ENCODE measurements at places on chromosomes 7 and 10.

GRCh38 chr7:65910237-65910636, 37.4 kb downstream of the VKORC1L1 start:
- no peak for DNase-seq

- no peak for DNase-seq
These were observed 375 bp downstream of the HKDC1 start for GRCh38 chr10:69220507-69220906.

DNA sequence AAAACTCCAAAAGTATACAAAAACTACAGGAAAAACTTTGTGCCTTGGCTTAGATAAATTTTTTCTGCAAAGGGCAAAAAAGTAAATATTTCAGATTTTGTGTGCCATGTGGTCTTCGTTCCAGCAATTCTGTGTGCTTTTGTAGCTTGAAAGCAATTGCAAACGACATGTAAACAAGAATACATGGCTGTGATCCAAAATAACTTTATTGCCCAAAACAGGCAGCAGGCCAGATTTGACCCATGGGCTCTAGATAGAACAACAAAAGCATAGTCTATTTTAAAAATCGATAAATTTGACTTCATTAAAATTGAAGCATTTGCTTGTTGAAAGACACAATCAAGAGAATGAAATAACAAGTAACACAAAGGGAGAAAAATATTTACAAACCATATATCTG, 336.6 kb downstream of the HPSE2 start:
- DNase-seq: no peak

GRCh38 chr7:30787486-30787885, 16.3 kb downstream of the MINDY4 start:
- DNase-seq: no peak

DNA sequence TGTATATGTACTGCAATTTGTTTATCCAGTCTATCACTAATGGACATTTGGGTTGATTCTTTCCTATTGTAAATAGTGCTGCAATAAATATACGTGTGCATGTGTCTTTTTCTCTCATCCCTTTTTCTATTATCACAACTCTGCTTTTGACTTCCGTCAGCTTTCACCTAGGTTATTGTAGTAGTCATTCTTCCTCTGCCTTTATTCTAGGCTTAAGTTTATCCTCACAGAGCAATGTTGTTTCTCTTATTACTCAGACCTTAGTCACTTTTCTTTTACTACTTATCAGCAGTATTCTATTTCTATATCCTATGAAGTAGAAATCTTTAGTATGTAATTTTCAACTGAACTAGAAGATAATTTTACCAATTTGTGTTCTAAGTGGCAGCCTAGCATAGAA, 175.3 kb upstream of the SEMA3E start:
- DNase-seq: no peak

DNA sequence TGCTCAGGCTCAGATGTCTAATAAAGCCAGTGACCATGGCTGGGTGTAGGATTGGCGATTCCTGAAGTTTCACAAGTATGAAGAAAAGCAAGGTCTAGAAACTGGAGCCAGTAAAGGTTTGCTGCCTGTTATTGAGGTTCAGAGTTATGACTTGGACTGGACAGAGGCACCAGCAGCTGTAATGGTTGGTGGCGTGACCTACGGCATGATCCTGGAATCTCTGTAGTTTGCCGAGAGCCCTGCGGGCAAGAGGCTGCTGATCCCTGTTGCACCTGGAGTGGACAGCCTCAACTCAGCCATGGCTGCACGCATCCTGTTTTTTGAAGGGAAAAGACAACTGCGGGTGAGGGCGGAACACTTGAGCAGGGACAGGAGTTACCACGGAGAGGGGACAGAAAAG, 22.4 kb upstream of the SNX13 start:
- DNase-seq: no peak

DNA sequence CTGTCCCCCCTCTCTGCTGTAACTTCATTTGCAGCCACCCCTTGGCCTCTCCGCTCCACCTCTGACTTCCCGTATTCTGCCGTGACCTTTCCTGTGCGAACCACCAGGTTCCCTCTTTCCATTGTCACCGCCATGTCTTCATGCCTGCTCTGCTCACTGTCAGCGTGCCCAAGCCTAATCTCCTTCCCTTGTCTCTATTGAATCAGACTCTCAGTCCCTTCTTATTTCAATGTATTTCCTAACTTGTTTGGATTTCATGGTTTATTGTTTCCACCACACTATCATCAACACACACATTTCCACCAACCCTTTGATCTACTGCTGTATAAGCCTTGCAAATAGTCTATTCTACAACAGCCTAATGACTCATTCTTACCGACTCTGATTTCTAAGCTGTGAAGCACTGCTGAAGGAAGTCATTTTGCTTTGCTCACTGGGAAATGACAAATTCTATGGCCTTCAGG, 30.0 kb upstream of the INHBA start:
- DNase-seq: peak; percentile 30

DNA sequence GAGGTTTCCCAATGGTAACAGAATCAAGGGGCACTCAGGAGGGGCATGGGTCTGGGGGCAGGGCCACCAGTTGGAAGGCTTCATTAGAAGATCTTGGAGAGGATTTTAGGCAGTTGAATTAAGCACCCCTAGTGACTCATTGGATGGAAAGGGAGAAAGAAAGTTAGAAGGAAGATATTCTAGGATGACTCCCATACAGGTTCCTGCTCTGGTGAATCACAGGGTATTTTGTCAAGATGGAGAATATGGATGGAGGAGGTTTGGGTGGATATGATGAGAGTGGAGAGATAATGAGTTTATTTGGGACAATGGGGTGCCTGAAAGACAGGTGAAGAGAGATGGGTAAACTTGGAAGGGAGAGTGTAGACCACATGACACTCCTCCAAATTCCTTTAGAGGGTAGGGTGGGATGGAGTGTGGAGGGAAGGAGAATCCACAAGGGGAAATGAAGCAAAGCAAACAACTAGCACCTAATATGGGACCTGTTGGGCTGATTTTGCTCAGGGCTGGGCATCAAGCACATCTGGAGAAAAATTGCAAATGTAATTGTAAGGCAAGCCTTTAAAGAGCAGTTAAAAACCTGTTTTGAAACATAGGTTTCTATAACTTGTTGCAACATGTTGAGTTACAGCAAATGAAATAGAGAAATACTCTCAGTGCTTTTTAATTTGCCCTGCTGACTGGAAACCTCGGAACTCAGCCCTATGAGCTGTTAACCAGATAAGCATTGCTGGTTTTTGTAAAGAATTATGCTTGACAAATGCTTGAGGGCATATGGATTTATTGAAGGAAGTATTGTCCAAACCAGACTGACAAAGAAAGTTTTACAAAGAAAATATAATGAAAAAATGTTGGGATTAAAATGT, 2.9 kb upstream of the ENTPD7 start:
- no peak for DNase-seq

- DNase-seq: peak; percentile 53
These were observed at the start of gene TMUB1 for GRCh38 chr7:151083071-151083823. Gene TMUB1, minus strand, starts transcription at chr7:151083493. Its CDS starts 930 bp downstream, at chr7:151082563.

- no peak for DNase-seq
These were observed 238.2 kb downstream of the BUB3 start for GRCh38 chr10:123392182-123392963.

DNA sequence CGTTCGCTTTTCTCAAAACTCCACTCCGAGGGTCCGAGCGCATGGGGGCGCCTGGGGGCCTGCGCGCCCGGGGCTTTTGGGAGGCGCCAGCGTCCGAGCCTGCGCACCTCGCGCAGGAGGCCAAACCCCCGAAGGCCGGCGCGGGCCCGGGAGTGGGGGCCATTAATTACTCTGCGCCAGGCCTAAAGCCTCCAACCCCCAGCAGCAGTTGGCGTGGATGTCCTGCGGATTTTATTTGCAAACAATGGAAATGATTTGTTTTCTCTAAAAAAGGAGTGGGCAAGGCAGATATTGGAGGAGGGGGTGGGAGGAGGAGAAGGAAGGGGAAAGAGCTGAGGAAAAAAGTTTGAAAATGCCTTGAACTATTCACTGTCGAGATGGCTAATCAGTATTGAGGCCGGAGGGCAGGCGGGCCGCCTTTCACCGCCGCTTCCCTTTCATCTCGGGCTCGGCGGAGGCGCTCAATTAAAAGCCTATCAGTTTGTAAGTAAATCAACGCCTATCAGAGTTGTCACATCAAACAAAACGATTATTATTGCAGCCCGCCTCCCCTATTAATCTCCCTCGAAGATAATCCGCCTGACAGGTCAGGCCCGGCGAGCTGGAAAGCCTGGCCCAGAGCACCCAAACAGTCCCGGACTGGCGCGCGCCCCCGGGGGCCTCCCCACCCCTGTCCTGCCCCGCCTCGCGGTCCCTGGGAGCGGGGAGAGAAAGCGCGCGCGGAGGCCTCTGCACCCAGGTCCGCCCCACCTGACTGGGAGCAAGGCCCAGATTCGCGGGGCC, 3.4 kb upstream of the ZNF503 start:
- peak; percentile 18 for DNase-seq

DNA sequence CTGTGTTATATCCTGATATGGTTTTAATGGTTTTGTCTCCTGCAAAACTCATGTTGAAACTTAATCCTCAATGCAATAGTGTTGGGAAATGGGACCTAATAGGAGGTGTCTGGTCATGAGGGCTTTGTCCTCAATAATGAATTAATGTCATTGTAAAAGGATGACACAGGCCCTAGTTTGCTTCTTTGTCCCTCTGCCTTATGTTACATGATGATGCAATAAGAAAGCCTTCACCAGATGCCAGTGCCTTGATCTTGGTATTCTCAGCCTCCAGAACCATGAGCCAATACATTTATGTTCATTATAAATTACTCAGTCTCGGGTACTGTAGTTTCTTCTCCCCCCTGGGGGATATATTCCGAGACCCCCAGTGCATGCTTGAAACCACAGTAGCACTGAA, 1247.4 kb upstream of the SORCS1 start:
- no peak for DNase-seq

- peak; percentile 21 for DNase-seq
These were observed 673.9 kb upstream of the GALNT17 start for GRCh38 chr7:70457883-70458680.

All from fibroblast of upper back skin (primary cell).